Posterior cingulate gyrus (tissue), 11 donors: ENCODE measurements at places on chromosomes 7 and 10.

DNA sequence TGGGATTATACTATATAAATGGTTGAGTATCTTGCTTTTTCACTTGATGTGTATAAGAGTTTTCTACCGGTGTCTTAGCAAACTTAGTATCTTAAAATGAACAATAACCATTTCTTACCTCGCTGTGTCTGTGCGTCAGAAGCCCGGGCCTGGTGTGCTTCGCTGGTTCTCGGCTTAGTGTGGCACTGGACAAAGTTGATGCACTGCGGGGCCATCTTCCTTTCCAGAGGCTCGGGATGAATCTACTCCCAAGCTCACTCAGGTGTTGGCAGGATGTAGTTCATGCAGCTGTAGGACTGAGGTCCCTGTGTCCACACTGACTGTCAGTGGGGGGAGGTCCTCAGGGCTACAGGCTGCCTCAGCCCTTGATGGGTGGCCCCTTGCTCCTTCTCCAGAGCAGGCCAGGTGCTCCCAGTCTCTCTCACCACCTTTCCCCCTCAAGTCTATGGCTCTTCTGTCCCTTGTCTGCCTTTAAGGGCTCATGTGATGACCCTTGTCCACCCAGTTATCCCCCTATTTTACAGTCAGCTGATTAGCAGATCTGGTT is 227.8 kb downstream of the GLRX3 start:
- DNase-seq: no peak

- no peak for DNase-seq
Observed at GRCh38 chr7:111660478-111660877, 98.2 kb upstream of the IMMP2L start.

DNA sequence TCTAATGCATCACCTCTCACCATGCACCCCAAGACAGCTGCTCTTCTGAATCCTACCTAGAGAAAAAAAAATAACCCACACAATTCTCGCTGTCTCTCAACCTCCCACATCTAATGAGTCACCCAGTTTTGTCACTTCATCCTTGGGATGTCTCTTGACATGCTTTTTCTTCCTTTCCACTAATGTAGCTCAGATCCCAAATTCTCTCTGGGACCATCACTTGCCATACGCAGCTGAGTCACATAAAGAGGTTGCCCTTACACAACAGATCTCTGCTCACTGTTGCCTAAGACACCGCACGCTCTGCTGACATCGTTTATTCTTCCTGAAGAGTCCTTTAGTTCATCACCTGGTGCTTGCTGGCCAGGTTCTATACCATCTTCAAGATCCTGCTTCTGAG is 606.0 kb upstream of the GALNT17 start:
- no peak for DNase-seq

DNA sequence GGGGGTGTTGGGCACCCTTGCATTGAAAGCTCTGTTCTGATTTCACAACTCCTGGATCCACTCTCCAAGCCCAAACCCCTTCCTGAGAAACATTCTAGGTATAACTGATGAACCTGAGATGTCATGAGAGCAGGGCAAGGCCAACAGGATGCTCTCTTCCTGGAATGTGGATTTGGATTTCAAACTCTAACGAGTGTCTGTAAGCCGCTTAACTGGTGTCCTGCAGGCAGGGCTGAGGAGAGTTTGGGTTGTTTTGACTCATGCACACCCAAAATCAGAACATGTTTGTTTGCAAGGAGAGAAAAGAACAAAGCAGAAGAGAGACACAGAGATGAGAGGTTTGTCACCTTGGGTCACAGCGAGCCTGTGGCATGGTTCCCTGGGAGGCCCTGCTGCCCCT is 24.6 kb upstream of the AKR1E2 start:
- DNase-seq: no peak

GRCh38 chr10:88315755-88316154 is 267.4 kb downstream of the RNLS start:
- DNase-seq: no peak

GRCh38 chr10:97497572-97498075 is 598 bp downstream of the MMS19 start:
- DNase-seq: peak; percentile 86

- peak; percentile 74 for DNase-seq
Observed at GRCh38 chr7:34361663-34362250, 296.3 kb upstream of the NPSR1 start.

- DNase-seq: no peak
Observed at GRCh38 chr7:28626624-28627262, 214.4 kb downstream of the CREB5 start.

GRCh38 chr10:70656489-70656888 is 15.8 kb upstream of the ADAMTS14 start:
- no peak for DNase-seq

GRCh38 chr10:19316204-19316870 is 267.7 kb downstream of the MALRD1 start:
- no peak for DNase-seq

- DNase-seq: no peak
Observed at GRCh38 chr10:95881316-95881715, 26.5 kb upstream of the CC2D2B start.

GRCh38 chr10:131905267-131905571 is 4.4 kb downstream of the PPP2R2D start:
- DNase-seq: no peak

GRCh38 chr10:14659626-14660196 is 115.0 kb downstream of the FAM107B start:
- no peak for DNase-seq

GRCh38 chr10:103667356-103667755 is 173.9 kb downstream of the NEURL1 start:
- no peak for DNase-seq

- DNase-seq: no peak
Observed at GRCh38 chr7:37336259-37336658, 112.4 kb downstream of the ELMO1 start.

DNA sequence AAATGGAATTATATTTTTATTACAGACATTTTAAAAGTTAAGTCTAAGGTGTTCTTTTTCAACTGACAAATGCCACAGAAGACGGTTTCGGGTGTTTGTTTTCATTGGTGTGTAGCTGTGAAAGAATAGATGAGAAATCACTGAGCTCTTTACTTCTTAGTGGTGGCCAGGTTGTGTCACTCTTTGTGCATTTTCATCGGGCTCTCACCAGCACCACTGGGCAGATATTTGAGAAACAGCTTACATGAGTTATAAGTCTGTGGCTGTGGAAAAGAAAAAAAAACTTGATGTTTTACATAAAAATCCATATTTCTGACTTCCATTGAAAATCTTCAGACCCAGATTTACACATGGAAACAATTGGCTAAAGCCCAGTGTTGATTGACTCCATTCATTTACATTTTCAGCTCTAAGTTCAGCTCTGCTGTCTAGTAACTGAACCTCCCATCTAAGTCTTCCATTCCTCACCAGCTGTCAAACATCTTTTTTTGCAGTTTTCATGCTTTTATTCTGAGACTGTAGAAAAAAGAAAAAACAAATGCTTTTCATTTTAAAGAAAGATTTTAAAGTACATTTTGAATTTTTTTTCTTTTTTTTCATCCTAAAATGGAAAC is 22.3 kb downstream of the CABCOCO1 start:
- no peak for DNase-seq

- DNase-seq: no peak
Observed at GRCh38 chr7:98797150-98797549, 72.7 kb downstream of the TMEM130 start.

- DNase-seq: peak; percentile 83
Observed at GRCh38 chr7:81232084-81232799, 313.4 kb upstream of the SEMA3C start.

DNA sequence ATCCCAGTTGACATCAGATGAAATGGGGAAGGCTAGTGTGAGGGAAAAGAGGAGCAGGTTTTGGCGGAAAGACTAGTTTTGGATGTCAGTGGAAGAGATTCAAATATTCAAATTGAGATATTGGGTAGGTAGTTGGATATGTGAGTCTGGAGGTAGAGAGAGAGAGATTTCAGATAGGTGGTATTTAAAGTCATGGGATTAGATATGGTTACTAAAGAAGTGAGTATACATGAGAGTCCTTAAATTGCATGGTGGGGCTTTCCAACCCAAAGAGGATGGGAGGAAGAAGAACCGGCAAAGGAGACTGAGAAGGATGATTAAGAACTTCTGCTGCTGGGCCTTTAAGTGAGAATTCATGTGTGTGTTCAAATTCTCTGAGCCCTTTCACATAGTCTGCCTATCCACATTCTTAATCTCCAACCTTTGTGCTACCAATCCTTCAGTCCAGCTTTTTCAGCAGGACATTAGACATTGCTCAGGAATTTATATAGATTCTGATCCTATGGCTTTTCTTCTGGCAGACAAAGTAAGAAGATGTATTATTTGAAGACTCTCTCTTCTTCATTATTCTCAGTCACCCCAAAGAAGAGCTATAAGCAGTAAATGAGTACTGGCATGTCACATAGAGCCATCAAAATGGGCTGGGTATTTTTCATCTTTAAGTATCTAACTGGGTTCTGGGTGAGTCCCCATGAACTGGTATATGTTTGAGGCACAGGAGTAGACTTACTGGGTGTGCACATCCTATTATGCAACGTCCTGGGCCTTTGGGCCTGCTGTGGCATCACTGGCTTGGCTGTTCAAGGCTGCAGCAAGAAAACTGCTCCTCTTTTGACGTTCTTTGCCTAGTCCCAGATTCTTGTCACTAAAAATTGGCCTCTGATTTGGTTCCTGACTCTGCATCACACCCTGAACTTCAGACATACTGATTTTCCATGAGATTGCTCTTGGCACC is 33.6 kb downstream of the ST7 start:
- DNase-seq: no peak
